Osteocyte (in vitro differentiated cells): ENCODE measurements at places on chromosomes 4 and X. TPM values are rescaled to one million over a fixed set of nuclear protein-coding genes. Genes with fewer than 3 reads are reported as not detected.

GPR34 gene
- not detected in 2 replicates for total RNA-seq

GRCh38 chr4:1978741-1979476 lies 29.9 kb downstream of the NELFA start:
- H3K27ac ChIP-seq = no peak overlapping the region
- H3K36me3 ChIP-seq = peaks cover 40% of the 10 kb centered on the region
- H3K27me3 ChIP-seq = no peaks in the 10 kb centered on the region
- H3K4me3 ChIP-seq = no peak overlapping the region
- H3K4me1 ChIP-seq = peaks cover 7% of the 10 kb centered on the region
- peak; percentile 51 for DNase-seq

GRCh38 chr4:38610966-38611431 lies 53.0 kb upstream of the KLF3 start:
- peaks cover 11% of the 10 kb centered on the region for H3K4me1 ChIP-seq
- DNase-seq = peak; percentile 30
- no peak overlapping the region for H3K4me3 ChIP-seq
- no peaks in the 10 kb centered on the region for H3K36me3 ChIP-seq
- H3K27ac ChIP-seq = no peak overlapping the region
- no peaks in the 10 kb centered on the region for H3K27me3 ChIP-seq

DNA sequence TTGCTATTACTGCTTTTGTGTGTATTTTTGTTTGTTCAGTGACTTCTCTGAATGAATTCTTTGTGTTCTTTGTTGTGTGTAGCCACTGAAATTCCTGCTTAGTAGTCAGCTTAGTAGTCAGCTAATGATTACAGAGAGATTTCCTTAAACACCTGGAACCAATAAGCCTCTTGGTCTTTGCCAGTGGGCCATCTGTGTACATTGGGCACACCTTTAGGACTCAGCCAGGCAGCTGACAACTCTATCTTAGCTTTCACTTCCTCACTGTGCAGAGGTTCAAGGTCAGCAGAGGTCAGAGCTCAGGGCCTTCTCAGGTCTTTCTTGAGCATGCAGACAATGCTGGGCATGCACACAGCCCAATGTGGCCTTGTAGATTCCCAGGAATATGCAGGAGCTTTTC lies 59.3 kb downstream of the RWDD4 start:
- no peak for DNase-seq
- no peak overlapping the region for H3K27ac ChIP-seq
- H3K4me3 ChIP-seq = no peak overlapping the region
- no peaks in the 10 kb centered on the region for H3K36me3 ChIP-seq
- H3K4me1 ChIP-seq = no peaks in the 10 kb centered on the region
- H3K27me3 ChIP-seq = peaks cover 3% of the 10 kb centered on the region
